AG20443 (cell line): ENCODE measurements at places on chromosomes 7 and 10.

- DNase-seq = no peak
These were observed 46.2 kb downstream of the VWDE start for GRCh38 chr7:12357508-12357907.

DNA sequence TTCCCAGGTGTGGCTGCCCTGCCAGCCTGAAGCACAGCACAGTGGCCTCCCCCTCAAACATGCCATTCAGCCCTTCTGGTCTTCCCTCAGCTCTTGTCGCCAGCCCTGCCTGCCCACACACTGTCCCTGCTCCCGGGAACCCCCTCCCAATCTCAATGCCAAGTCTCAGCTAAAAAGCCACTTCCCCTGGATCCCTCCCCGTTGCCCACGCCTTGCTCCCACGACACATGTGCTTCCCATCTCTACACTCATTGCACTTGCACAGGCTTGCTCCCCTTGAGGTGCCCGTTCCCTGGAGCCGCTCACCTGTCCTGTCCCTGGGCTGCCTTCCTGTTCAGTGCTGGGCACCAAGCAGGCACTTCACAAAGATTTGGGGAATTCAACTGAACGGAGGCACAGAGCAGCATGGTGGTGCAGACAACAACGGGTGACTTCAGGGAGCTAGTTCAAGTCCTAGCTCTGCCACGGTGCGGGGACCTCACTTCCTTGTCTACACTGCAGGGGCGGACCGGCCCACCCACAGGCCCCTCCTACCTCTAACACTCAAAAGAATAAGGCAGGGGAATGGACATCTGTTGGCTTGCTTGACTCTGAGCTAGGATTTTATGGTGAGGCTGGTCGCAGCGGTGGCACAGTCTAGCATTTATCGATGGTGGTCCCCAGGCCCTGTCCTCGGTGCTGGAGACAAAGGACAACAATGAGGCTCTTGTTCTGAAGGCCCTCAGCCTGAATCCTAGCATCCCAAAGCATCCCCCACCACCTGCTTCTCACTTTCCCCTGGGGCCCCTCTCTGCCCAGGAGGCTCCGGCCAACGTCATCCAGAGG is 18.4 kb downstream of the RGS10 start:
- no peak for DNase-seq

DNA sequence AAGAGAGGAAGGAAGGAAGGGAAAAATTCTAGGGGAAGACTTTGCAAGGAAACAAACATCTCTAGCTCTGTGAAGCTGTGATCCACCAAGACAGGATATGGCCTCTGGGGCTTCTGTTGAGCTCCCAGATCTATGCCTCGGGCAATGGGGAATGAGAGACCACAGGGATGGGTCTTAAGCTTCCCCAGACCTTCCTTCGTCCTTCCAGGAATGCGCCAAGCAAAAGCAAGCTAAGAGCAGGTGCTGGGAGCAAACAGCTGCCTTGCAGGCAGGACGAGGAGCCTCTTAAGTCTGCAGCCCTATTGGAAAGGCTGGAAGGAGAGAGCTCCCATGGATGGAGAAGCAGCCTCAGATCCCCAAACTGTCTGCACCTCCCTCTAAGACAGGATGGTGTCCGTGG is 21.9 kb upstream of the ELN start:
- DNase-seq = no peak

DNA sequence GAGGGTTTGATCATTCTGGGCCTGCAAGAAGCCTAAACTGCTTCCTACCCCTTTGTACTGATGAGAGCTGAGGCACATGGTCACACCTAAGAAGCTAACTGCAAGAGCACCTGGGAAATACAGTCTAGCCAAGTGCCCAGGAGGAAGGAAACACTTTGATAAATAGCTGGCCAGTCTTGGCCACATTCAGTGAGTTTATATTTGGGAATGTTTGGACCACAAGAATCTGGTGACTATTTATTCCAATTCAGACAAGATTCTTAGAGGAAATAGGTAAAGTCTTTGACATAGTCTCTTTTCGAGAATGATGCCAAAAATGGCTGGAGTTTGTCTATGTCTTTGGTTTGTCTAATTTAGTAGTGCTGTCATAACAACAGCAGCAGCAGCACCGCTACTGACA is 213.6 kb downstream of the KIF20B start:
- no peak for DNase-seq

- DNase-seq = no peak
These were observed 1.1 kb downstream of the MRPS24 start for GRCh38 chr7:43868181-43868580.
